CD4-positive, alpha-beta T cell treated with Interleukin-1 beta for 1 hour (primary cell): ENCODE measurements at places on chromosomes 3 and 15.

DNA sequence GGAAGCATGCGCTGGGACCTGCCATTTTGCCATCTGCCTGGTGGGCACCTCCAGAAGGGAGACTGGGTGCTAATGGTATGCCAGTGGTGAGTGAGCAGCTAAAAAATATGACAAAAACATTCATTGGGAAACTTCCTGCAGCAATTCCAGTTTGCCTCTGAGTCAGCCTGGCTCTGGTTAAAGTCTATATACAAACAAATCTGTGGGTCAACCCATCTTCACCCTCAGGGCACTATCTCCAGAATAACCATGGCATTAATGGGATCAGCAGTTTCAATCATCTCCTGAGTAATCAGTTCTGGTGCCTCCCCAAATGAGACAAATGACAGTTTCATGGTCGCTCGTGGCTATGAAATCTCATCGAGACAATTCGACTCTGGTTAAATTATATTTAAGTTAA is 21.5 kb downstream of the FRMD4B start:
- no peak for DNase-seq

- DNase-seq, result no peak
Observed at GRCh38 chr3:25854635-25855034, 64.7 kb downstream of the OXSM start.

- no peak for DNase-seq
Observed at GRCh38 chr15:33797651-33798050, 170.6 kb upstream of the CHRM5 start.

DNA sequence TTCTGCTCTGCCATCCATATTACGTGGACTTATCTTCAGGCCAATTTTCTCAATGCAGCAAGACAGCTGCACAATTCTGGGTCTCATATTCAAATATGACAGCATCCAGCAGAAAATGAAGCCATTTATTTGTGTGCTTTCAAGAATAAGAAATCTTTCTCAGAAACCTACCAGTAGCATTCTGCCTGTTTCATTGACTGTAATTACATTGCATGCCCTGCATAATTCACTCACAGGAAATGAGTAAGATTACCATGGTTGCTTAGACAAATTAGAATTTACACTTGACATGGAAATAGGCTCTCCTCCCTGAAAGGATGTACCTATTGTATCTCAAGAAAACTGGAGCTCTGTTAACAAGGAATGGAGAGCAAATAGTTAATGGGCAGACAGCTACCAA is 346.6 kb upstream of the DCBLD2 start:
- no peak for DNase-seq
